GDM1 (cell line): ENCODE measurements at places on chromosomes 6 and 20.

GRCh38 chr20:33373735-33374605, 27.3 kb downstream of the CDK5RAP1 start:
- no peak for DNase-seq

DNA sequence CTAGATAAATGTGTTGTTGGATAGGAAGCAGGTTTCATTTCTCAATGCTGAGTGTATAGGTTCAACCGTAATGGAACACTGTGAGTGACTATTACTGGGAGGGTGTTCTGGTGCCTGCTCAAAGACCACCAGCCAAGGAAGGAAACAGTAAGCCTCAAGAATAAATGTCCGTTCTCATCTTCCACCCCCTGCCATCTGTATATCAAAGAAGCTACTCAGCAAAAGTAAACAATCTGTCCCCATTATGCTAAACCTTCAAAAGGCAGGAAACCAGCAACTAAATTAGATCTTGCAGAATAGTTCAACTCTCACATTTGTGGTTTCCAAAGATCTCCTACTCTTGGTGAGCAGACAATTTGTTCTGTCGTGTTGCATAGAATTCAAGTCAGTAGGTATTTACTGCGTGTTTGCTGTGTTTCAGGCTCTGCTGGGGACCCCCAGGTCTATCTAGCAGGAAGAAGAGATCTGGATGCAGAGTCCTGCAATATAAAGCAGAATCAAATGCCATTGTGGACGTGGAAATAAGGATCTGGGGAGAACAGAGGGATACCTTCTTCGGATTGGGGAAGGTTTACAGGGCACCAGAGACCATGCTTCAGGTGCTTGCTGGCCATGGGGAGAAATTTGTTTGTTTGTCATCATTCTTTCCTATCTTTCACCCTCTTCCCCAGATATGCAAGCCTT, 87.3 kb downstream of the SCML4 start:
- no peak for DNase-seq

DNA sequence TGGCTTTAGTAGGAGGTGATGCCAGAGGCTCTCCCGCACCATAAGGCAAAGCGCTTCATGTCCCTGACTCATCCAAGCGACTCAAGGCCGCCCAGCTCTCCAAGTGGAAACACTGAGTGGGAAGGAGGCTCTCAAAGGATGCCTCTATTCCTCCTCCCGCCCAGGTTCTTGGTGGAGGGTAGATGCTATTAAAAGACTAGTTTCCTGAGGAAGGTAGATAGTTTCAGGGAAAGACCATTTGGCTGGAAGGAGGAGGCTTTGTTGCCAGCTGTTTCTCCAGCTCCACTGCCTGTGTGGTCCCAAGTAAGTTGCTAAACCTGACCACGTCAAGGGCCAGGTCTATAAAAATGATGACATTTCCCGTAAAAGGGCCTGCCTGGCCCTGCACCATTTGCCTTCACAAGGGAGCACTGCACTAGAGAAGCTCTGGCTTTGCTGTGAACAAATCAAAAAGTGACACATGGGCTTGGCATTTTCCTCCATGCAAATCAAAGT, 48.2 kb downstream of the GMDS start:
- no peak for DNase-seq

GRCh38 chr6:135251498-135252441, 70.7 kb downstream of the MYB start:
- peak; percentile 32 for DNase-seq

- DNase-seq, result no peak
These were observed 98.7 kb downstream of the PHACTR3 start for GRCh38 chr20:59703046-59703445.

- no peak for DNase-seq
These were observed 75.5 kb downstream of the GPR63 start for GRCh38 chr6:96761794-96762193.

GRCh38 chr6:140768133-140768532, 1364.6 kb upstream of the GJE1 start:
- DNase-seq, result no peak

DNA sequence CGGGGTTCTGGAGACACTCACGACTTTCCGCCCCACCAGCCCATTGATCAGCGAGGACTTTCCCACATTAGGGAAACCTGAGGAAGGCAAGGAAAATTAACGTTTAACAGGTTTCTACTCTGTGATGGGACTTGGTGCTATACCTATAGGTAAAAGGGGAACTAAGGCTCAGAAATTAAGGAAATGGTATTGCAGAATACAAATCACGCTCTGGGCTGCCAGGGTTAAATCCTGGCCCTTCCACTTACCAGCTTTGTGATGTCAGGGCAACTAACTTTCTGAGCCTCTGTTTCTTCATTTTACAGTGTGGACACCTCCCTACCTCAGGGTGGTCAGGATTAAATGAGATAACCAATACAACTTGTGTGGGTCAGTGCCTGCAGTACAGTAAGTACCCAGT, 8.8 kb downstream of the GNL1 start:
- DNase-seq, result no peak

- no peak for DNase-seq
These were observed 116.7 kb upstream of the MAN1A1 start for GRCh38 chr6:119466226-119466625.

DNA sequence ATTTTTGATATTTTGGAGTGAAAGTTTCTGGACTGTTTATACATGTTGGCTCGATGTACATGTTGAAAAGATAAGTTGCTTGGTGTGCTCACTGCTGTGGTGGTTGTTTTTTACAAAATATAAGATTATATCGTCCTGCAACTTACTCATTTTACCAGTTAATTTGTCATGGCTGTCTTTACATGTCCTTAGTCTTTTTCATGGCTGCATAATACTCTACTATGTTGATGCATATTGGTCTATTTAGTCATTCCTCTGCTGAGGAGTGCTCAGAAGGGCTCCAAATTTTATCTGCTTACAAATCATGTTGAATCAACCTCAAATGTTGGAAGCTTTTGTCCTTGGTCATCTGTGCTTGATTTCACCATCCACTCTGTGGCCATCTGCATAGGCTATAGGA, 164.6 kb downstream of the BCKDHB start:
- no peak for DNase-seq

GRCh38 chr6:125480146-125480545, 178.4 kb upstream of the HDDC2 start:
- DNase-seq, result no peak

DNA sequence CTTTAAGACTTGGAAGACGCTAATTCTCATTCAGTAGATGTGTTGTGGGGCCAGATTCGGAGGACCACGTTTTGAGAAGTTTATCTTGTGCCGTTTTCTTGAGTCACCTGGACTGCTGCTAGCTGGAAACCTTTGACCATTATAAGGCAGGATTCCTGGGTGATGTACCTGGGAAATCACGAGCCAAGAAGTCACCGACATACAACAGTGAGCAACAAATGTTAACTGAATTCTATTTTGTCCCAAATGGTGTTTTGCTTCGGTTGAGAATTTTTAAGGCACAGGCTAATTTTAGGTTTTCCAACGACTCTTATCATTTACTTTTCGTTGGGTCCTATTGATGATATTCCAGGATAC, 93.4 kb upstream of the BTN3A2 start:
- no peak for DNase-seq
